ENCODE measurements at places on chromosomes 7 and 10.

DNA sequence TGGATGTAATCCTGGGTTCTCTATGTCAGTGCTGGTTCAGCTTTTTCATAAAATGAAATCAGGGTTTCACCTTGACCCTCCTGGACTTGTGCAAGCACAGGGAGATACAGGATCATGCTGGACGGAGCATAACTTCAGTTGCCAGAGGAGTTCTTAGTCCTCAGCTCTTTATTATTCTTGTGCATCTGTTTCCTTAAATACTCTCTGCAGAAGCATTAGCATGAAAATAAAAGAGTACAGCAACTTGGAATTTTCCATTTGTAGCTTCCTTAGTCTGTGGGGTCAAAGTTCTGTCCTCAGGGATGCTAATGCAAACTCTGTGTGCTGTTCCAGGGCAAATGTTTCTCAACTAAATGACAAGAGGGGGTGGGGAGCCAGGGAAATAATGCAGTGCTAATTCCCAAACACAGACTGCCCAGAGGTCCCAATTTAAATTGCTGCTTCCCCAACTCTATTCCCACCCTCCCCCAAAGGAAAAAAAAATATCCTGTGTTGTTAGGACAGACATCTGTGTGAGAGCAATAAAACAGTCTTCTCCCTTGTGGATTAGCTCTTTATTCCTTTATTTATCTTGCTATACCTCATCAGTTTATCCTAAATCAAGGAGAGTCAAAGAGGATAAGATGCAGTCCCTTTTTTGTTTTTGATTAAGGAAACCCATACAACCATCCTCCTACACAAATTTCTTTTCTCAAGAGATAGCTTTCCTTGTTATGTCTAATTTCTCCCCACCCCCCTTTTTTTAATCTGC lies 905.0 kb downstream of the LRMDA start:
- DNase-seq = peak; percentile 29

DNA sequence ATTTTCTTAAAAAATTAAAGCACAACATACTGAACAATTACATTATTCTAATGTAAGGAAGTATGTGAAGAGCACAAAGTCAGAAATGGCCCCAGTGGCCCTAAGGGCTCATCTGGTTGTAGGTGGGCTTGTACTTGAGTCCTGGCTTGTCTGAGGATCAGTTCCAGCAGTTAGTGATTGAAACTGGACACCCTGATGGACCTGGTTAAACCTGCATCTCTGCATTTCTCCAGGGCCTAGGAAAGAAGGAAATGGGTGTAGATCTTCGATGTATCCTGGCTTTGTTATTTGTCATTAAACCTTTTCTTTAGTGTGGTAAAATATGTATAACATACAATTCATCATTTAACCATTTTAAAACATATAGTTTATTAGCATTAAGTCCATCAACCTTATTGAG lies 9.7 kb upstream of the AKR1C2 start:
- no peak for DNase-seq

- no peak for DNase-seq
Observed at GRCh38 chr10:43174969-43175368, 36.7 kb downstream of the CSGALNACT2 start.

DNA sequence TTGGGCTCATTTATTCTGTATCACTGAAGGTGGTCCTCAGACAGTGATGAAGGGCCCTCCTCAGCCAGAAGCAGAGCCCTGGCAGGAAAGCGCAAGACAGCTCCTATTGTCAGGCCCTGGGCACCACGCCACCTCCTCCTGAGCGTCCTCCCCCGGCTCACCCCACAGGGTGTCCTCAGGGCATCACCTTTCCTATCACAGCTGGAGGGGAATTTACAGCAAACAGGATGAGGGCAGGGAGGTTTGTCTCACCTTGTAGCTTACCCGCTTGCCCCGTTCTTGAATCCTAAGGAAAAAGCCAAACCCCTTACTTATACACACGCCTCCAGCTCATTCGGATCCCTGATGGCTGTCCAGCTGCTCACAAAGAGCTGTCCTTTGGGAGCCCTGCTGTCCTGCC lies 50.2 kb upstream of the LANCL2 start:
- DNase-seq = no peak

- peak; percentile 3 for DNase-seq
Observed at GRCh38 chr10:129491123-129491734, 24.2 kb downstream of the MGMT start.

DNA sequence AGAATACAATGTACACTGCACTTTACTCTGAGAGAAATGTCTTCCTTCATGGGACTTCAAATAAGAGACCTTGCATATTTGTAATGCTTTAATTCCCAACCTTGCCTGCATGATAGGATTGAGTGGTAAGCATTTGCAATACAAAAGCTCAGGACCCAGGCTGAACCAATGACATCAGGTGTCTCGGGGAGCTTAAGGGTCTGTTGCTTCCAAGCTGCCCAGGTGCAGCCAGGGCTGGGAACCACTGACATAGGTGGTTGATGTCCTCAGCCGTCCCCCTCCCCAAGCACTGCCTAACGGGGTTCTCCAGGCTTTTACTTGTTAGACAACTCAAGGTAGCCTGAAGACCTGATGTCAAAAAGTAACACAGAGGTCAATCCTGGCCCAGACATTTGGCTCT lies 29.1 kb downstream of the FIGNL1 start:
- DNase-seq = no peak

DNA sequence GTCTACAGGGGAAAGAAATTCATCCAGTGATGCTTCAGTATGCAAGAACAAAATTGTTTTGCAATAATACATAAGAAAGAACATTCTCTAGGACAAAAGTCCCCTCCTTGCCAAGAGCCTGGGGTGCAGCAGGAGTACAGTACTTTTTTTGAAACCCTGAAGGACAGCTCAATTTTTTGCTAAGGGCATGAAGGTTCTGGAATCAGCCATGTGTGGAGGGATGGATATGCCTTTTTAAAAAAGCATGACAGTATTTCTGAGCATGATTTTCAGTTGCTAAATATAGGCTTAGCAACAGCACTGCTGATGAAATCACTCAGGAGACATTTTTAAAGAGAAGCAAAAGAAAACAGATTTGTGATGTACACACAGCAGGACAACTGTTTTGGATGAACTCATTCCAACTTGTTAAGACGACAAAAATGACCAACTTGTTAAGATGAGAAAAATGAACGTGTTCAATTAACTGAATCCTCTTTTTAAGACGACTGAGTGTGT lies 39.3 kb downstream of the HBP1 start:
- peak; percentile 38 for DNase-seq

DNA sequence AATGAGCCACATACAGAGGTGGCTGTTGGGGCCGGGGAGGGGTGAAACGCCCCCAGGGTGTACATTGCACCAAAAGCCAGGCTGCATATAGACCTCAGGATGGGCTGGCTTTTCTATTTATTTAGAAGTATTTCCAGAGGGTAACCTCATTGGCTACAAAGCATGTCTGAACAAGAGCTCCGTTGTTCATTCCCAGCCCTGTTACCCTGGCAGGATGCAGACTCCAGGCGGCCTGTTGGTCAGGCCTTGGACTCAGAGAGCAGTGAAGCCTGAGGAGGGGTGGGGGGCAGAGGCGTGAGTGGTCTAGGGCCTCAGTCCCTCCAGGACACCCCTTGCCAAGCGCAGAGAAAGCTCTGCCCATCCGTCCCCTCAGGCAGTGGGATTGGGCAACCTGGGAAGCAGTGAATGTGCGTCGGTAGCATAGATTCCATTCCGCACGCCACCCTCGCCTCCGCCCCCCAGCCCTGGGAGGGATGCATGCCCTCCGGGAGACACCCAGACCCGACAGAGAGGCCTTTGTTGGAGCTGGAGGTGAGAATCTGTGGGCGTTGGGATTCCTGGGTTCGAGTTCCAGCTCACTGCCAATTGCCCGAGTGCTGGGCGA lies 41.9 kb downstream of the TCF7L2 start:
- no peak for DNase-seq

DNA sequence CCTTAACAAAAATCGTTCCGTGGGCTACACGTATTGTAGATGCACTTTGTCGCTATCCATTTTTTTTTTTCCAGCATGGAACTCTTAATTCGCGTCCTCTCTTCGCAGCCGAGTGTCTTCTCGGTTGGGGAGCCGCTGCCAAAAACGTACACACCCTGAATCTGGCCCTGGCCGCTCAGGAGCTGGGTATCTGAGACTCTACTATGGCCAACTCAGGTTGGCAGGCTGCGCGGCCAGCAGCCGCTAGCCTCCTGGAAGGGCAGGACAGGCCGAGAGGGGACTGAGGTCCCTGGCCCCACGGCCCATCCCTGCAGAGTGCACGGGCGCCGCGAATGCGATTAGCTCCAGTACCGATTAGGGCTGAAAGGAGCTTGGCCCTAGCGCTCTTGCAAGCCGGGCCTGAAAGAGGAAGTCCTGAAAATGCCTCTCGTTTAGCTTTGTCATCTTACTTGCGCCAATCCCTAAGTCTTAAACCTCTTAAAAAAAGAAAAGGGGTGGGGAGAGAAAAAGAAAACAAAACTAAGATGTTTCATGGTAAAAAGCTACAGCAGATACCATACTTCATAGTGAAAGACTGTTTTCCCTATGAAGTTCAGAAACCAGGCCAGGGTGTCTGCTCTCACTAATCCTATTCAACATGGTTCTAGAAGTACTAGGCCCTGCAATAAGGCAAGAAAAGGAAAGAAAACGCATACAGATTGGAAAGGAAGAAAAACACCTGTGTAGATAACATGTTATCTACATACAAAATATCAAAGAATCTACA lies 113.2 kb upstream of the RHEB start:
- DNase-seq = no peak

DNA sequence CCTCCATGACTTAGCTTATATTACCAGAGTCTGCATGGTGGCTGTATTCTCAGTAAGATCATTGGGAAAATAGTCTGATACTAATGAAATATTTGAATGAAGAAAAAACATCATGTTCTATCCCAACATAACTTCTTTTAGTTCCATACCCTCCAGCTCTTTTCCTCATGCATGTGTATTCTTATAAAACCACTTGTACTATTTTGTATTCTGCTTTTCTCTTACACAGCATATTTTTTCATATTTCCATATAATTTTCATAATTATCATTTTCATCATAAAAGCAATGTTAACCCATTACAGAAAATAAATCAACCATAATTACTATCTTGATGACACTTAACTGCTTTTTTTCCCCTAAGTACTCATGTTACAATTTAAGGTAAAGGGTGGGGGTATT lies 371.2 kb upstream of the LRGUK start:
- DNase-seq = no peak

- no peak for DNase-seq
Observed at GRCh38 chr7:158584407-158584806, 3.2 kb downstream of the PTPRN2 start.

DNA sequence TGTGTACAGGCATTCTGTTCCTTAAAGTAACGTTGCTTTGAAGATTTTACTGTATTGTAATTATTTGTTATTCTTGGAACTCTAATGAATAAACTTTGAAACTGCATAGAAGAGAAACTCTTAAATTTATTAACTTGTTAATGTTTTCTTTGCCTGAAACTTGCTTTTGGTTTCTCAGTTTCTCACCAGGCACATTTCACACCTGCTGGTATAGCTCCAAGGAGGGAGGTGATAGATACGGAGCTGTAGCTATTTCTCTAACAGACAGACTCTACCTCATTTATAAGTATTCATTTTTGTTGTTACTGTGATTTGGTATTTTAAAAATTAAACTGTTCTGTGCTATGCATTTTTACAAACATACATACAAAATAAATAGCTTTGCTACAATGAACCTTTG lies 32.7 kb downstream of the R3HCC1L start:
- DNase-seq = no peak

- no peak for DNase-seq
Observed at GRCh38 chr7:41326616-41327015, 376.3 kb downstream of the INHBA start.

DNA sequence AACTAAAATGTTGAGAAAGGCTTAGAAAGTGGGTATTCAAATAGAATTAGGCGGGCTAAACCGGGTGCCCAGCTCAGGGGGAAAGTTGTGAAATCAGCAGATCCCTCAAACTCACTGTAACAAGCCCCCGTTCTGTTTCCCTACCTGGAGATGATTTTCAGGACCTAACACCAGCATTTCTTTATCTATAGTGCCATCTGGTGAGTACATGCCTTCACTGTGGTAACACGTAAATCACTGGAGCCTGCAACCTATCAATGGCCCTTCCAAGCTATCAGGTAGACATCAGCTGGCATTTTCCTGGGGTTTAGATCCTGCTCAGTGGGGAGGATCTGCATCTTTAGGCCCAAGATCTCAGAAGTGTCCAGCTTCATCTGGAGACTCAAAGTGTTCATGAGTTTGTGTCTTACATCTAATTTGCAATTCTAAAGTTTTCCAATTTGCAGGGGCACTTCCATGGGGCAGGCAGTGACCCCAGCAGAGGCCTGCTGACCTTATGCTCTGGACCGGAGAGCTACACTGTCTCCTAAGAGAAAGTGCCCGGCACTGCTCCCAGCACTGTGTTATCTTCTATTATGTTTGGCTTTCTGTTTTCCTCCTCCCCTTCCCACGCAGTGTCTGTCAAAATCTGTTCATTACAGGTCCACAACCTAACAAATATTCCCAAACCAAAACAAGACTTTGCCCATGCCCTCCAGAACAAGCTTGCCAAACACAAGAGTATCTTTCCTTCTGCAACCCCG lies 132.5 kb downstream of the LSM5 start:
- DNase-seq = no peak

GRCh38 chr7:112877691-112878460 lies 87.7 kb upstream of the TMEM168 start:
- no peak for DNase-seq

GRCh38 chr10:7100032-7100702 lies 310.7 kb downstream of the SFMBT2 start:
- no peak for DNase-seq

- no peak for DNase-seq
Observed at GRCh38 chr10:72134785-72135767, 46.7 kb upstream of the SPOCK2 start.
